OCI-LY7 (cell line): ENCODE measurements at places on chromosomes 3 and 15. TPM values are rescaled to one million over a fixed set of nuclear protein-coding genes. Genes with fewer than 3 reads are reported as not detected.

BCL2A1 gene
- total RNA-seq: 2.3 and 4.5 TPM in 2 replicates

KIF15 gene
- 37.0 and 41.1 TPM in 2 replicates for total RNA-seq

SLC22A13 gene
- total RNA-seq: 0.27 TPM in 1 of 2 replicates, not detected in the other

- no peak for DNase-seq
These were observed 268.6 kb upstream of the SLITRK3 start for GRCh38 chr3:165464736-165465135.

GRCh38 chr3:115111632-115112031 lies 35.5 kb downstream of the ZBTB20 start:
- DNase-seq: no peak

DNA sequence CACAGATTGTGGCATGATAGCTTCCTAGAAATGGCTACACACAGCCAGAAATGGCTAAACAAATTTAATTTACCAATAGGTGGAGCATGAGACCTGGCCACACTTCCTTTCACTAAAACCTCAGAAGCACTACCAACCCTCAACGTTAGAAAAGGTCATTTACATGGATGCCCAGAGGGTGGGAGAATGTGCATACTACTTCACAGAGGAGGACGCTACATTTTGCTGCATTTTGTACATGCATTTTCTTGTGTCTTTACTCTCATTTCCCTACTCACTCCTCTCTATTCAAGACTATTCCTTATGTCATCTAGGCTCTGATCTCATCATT lies 40.1 kb downstream of the C2CD4B start:
- peak; percentile 3 for DNase-seq

DNA sequence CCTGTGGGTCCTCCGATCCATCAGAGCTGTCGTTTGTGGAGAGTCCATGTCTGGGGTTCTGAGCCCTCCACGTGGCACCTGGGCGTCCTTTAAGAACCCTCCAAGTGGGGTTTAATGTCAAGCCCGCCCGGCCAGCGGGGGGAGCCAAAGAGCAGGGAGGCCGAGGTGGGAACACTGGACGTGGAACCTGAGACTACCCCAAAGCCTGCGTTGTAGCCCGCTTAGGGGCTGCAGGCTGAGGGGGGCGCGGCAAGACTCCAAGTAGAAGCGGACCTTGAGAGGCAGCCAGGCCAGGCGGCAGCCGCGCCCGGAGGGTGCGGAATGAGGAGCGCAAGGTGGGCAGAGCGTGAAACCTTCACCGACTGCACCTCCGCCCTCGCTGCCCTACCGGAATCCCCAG lies 126.2 kb upstream of the ATP10A start:
- DNase-seq: no peak

GRCh38 chr3:177484206-177484605 lies 286.9 kb upstream of the TBL1XR1 start:
- no peak for DNase-seq
